ENCODE measurements at places on chromosomes 5 and 9.

- DNase-seq, result no peak
These were observed 140.3 kb upstream of the RASA1 start for GRCh38 chr5:87127426-87127825.

DNA sequence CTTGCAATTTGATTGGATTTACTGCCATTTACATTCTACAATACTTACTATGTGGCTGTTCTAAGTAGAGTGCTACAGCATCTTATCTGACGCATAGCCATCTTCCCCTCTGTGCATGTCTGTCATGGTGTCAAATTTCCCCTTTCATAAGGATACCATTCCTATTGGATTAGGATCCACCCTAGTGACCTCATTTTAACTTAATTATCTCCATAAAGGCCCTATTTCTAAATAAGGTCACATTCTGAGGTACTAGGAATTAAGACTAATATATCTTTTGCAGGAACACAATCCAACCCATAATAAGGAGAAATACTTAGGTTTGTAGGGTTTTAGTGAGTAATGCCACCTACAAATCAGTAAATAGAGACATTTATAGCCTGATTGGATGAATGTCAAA, 268.0 kb downstream of the ADAMTSL1 start:
- DNase-seq, result no peak

DNA sequence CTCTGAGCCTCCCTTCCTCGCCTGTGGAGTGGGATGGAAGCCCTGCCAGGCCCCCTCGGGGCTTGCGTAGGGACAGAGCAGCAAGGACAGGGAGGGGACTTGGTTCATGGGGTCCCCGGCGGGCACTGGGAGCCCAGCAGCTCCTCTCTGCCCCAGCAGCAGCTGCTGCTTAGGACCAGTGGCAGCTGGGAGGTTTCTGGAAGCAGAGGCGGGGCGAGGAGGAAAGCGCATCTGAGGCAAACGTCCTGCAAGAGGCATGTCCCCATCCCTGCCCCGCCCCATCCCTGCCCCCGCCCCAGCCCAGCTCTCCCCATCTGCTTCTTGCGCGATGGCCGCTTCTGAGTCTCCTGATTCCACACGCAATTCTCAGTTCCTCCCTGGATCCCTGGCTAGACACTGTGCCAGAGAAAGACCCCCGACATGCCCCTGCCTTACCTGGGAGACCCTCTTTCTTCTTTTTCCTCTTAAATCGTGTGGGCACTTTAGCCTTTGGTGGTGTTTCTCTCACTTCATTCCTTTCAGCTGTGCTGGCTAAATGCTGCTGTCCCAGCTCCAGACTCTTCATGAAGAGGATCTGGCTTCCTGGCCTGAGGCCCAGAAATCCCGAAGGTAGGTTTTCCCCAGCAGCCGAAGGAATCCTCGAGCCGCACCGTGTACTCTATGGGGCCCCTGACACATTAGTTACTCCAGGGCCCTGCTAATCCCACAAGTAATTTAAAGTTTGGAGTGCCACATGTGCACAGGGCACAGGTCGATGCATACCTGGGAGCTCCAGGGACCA, 4.4 kb upstream of the OR2S2 start:
- no peak for DNase-seq

- no peak for DNase-seq
These were observed 64.0 kb downstream of the ZNF618 start for GRCh38 chr9:113940077-113940476.

DNA sequence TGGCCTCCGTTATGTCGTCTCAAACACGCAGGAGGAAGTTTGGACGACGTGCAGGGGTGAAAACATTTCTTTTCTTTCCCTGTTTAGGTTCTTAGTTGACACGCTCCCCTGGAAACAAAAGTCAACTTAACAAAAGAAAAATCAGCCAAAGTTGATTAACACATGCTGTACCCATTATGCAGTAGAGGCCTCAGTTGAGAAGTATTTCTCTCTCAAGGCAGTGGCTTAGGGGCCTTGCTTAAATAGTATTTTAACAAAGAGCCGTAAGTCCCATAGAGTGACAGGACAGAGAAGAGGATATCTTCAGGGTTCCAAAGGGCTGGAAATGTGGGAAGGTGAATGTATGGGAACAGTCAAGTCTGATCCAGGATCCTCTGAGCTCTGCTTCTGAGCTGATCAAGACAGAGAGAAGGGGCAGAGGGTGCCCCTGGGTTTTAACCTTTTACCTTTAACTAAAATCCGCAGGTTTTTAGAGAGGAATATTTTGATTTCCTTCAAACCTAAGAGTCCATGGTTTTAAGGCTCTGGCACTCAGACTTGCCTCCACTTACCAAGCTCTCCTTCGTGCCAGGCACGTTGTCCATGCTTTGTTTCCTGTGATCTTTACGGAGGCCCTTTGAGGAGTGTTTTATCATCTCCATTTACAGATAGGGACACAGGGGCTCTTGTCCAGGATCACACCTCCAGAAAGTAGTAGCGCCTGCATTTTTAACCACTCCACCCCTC, 629 bp upstream of the CD74 start:
- no peak for DNase-seq

DNA sequence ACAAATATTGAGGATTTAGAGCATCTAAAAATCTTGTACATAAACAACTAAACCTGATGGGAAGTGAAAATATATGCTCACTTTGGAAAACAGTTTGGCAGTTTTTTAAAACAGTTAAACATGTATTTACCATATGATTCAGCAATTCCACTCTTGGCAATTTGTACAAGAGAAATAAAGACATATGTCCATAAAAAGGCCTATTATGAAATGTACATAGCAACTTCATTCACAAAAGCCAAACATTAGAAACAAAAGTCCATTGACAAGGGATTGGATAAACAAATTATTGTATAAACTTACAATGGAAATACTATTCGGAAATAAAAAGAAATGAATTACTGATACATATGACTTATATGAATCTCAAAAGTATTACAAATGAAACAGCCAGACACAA, 196.2 kb upstream of the SLC24A2 start:
- no peak for DNase-seq

GRCh38 chr5:128092144-128092543, 8.6 kb downstream of the SLC12A2 start:
- no peak for DNase-seq

- no peak for DNase-seq
These were observed 107.1 kb downstream of the PHF2 start for GRCh38 chr9:93683331-93684134.

DNA sequence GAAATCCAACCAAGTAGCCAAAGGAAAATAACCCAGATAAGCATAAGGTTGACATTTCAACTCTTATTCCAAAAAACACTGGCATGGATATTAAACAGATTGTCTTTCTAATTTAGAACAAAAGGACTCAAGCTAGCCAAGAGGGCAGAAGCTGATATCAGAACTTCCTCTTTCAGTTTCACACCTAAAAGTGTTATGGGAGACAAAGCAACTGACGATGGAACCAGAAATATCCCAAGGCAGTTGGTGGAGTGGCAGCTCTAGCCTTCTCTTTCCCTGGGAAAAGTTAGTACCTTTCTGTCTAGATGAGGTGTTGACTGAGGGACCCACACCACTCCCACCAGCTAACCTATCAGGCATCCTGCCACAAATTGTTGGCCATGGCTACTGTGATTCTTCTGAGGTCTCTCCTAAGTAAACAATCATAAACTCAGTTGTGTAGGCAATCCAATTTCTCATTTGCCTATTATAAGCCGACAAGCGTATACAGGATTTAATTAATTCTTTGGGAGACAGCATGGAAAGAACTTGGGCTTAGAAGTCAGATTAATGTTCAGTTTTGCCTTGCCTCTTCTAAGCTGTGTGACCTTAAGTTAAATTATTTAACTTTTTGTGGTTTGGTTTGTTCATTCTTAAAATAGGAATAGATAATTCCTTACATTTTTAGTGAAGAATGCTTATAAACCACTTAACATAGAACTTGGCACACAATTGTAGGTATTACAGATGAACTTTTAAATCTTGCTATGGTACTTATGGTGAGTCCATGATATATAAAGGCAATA, 110.9 kb upstream of the ADAMTSL1 start:
- no peak for DNase-seq

DNA sequence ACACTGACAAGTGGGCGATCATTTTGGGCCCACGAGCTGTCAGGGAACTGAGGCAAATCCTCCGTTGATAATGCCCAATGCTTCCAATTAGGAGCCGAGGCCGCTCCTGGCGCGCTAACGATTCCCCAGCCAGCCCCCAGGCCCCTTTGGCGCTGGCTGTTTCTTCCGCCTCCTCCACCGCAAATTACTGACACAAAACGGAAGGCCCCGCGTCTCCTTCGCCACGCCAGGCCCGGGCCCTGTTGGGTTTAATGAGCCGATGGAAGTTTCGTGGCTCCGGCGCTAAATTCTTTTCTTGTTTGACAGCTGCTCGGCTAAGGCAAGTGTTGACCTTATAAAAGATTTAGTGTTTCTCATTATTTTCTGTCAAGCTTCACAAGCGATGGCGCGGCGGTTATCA, 25.7 kb upstream of the BARHL1 start:
- no peak for DNase-seq

DNA sequence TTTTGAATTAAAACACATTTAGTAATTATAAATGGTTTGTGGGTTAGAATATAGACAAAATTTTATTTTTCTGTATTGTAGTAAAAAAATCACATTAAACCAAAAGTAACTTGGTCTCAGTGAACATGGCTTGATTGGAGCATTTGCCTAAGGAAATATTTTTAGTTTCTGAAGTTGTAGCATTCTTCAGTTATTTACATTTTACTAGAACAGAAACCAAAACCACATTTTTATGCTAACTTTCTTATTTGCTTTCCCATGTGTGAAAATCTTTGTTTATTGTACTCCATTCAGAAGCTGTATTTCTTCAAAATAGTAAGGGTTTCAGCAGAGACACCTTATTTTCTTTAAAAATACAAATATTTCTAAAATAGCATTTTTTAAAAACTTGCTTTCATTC, 129.9 kb downstream of the SGCD start:
- no peak for DNase-seq

GRCh38 chr5:141512911-141513626, 24.2 kb downstream of the PCDHGC5 start:
- DNase-seq, result no peak

GRCh38 chr9:107627781-107628180, 138.2 kb upstream of the KLF4 start:
- DNase-seq, result no peak

- DNase-seq, result no peak
These were observed 660 bp downstream of the SPAAR start for GRCh38 chr9:35909687-35910612.

DNA sequence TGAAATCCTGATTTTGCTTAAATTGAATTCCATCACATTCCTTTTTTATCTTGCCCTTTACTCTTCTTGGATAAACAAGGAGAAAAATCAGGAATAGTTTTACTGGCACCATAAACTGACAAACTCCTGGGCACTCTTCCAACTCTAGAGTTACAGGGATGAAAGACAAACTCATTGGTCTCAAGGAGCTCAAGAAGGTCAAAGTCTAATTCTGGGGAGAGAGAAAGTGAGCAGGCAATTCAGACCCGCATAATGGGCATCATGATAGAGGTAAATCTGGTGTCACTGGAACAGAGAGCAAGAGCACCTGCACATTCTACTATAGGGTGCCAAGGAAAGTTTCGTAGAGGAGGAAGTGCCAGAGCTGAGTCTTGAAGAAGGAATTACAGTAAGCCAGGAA, 64.8 kb downstream of the GRIN3A start:
- no peak for DNase-seq

- DNase-seq, result no peak
These were observed 290.7 kb downstream of the PRELID2 start for GRCh38 chr5:145544401-145544800.

GRCh38 chr5:119328753-119329602, 26.8 kb upstream of the TNFAIP8 start:
- DNase-seq, result no peak

DNA sequence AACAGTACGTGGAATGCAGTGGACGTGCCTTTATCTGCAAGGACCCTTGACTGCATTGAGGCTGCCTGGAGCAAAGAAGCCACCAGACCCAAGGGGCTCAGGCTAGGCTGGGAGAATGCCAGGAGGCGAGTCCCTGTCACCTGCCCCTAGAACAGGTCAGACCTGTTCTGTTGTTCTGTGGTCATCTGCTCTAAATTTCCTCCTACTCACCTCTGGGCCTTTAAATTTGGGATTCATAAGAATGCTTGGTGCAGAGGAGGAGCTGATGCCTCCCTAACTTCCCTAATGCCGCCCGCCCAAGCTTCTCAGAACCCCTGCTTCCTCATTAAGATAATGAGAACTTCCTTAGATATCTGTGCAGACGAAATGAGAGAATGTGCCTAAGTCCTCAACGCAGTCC, 32.0 kb downstream of the DAPK1 start:
- no peak for DNase-seq

- DNase-seq, result no peak
These were observed 6.6 kb downstream of the GALNT10 start for GRCh38 chr5:154196955-154197652.

DNA sequence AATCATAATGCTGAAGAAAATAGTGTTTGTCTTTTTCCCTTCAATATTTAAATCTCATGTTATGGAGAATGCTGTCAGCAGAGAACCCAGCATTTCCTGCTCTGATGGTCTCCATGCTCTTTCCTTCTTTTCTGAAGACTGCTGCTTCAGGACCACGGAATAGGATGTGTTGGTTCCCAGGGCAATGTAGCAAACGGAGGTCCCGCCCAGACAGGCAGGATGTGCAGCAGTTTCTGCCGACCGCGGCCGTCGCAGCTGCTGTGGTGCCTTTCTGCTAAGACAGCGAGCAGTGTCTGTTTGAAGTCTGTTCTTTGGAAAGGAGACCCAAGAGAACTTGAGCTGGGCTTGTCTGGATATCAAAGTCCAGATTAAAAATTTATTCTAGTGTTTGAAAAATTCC, 654.3 kb downstream of the CCDC171 start:
- no peak for DNase-seq

DNA sequence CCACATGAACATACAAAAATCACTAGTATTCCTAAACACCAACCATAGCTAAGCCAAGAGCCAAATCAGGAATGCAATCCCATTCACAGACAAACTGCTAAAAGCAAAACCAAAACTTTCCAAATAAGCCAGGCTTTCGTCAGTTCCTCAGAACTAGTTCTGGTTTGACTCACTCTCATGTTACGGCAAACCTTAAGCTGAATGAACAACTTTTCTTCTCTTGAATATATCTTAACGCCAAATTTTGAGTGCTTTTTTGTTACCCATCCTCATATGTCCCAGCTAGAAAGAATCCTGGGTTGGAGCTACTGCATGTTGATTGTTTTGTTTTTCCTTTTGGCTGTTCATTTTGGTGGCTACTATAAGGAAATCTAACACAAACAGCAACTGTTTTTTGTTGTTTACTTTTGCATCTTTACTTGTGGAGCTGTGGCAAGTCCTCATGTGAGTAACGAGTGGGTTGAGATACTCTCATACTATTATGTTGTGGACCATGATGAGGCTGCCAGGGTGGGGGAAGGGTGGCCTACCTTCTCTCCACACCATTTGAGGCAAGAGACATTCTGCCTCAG, at the start of gene PDCD1LG2:
TSS of gene PDCD1LG2 (plus strand) at position 172 of the 572 bp plus-strand sequence. CDS start 12,016 bp downstream, outside the sequence.
- DNase-seq, result no peak

GRCh38 chr5:14745753-14746152, 81.2 kb downstream of the OTULIN start:
- no peak for DNase-seq

- DNase-seq, result no peak
These were observed 20.5 kb downstream of the GLRA1 start for GRCh38 chr5:151904127-151904526.

GRCh38 chr9:131982671-131983239, 96.9 kb downstream of the MED27 start:
- DNase-seq, result no peak

- DNase-seq, result no peak
These were observed 125.1 kb downstream of the GDNF start for GRCh38 chr5:37714756-37715155.

Data from stimulated activated CD8-positive, alpha-beta memory T cell treated with anti-CD3 and anti-CD28 coated beads, Interleukin-15, amount 100 ng/mL, for 24 hours (primary cell).